ENCODE measurements at places on chromosomes 4 and X. TPM values are rescaled to one million over a fixed set of nuclear protein-coding genes. Genes with fewer than 3 reads are reported as not detected.

DNA sequence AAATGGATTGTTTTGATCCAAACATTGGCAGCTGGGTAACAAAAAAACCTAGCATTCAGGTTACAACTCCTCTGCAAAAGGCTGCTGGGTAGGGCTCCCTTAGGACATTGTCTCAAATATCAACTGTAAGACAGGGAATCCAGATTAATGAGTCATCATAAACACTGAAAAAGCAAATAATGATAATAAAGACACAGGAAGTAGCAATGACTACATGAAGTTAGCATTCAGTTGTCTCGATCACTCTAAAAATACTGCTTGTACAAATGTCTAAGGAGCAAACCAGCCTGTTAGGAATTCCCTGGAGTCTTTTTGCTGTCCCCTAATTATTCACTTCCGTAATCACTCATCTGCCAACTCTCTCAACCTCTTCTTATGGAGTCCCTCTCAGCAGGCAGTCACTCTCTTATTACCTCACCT lies 259.2 kb downstream of the GPC3 start:
- H3K27ac ChIP-seq: no peak overlapping the region
- H3K27me3 ChIP-seq: no peaks in the 10 kb centered on the region
- no peak for DNase-seq
- no peak overlapping the region for H3K4me3 ChIP-seq
- no peaks in the 10 kb centered on the region for H3K36me3 ChIP-seq
- no peaks in the 10 kb centered on the region for H3K4me1 ChIP-seq

GRCh38 chr4:149077181-149077580 lies 635.0 kb upstream of the NR3C2 start:
- H3K4me3 ChIP-seq: no peak overlapping the region
- H3K36me3 ChIP-seq: no peaks in the 10 kb centered on the region
- no peaks in the 10 kb centered on the region for H3K4me1 ChIP-seq
- no peak overlapping the region for H3K27ac ChIP-seq

DNA sequence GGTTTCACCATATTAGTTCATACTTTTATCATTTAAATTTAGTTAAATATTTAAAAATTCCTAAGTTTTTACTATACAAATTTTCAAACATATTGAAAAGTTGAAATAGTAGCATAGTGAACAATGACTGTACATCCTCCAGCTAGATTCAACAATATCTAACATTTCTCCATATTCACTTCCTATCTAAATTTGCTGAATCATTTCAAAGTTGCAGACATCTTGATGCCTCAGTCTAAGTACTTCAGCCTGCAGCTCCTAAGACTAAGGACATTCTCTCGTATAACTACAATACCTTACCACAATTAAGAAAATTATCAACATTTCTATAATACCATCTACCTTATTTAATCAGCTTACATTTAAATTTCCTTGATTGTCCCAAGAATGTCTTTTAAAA lies 132.7 kb downstream of the TMEM164 start:
- no peaks in the 10 kb centered on the region for H3K36me3 ChIP-seq
- H3K27me3 ChIP-seq: no peaks in the 10 kb centered on the region
- H3K4me1 ChIP-seq: no peaks in the 10 kb centered on the region
- no peak for DNase-seq
- no peak overlapping the region for H3K4me3 ChIP-seq

- H3K27me3 ChIP-seq: no peaks in the 10 kb centered on the region
- no peak for DNase-seq
- H3K4me1 ChIP-seq: peaks cover 9% of the 10 kb centered on the region
- H3K4me3 ChIP-seq: no peak overlapping the region
- H3K27ac ChIP-seq: no peak overlapping the region
- no peaks in the 10 kb centered on the region for H3K36me3 ChIP-seq
Observed at GRCh38 chr4:13922459-13922858, 294.9 kb upstream of the BOD1L1 start.

DNA sequence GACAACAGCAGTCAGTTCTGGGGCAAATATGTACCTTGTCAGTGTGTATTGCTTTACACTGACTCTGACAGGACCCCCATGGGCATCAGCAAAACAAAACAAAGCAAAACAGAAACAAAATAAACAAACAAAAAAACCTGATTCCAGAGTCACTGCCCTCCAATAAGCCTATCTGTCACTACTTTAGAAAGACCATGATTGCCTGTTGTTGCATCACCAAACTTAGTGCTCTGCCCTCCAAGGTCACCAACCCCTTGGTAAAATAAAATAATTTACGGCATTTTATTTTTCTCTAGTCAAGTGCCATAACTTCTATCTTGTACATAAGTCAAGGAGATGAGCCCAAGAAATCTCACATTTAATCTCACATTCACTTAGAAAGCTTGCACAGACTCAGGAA lies 120.9 kb upstream of the ADAMTS3 start:
- no peaks in the 10 kb centered on the region for H3K27me3 ChIP-seq
- H3K27ac ChIP-seq: no peak overlapping the region
- H3K4me1 ChIP-seq: no peaks in the 10 kb centered on the region
- H3K36me3 ChIP-seq: no peaks in the 10 kb centered on the region
- no peak for DNase-seq

DNA sequence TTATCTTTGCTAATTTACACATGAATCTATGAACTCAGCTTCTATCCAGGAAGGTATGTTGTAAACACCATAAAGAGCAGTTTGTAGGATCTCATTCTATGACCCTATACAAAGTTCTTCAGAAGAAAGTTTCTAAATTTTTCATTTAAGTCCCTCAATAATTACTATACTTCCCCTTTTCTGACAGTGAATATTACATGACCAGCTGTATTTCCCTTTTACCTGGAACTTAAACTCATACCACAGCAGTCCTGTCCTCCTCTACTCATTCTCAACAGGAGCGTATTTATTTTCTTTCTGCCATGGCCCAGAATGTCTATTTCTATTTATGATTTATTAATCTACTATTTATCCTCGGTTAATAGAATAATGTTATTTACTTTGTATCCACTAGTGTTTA lies 15.8 kb downstream of the RASGEF1B start:
- no peaks in the 10 kb centered on the region for H3K36me3 ChIP-seq
- H3K27ac ChIP-seq: no peak overlapping the region
- H3K27me3 ChIP-seq: no peaks in the 10 kb centered on the region
- DNase-seq: no peak

GRCh38 chrX:16002185-16002584 lies 121.2 kb upstream of the GRPR start:
- no peak for DNase-seq
- peaks cover 11% of the 10 kb centered on the region for H3K27me3 ChIP-seq
- H3K36me3 ChIP-seq: no peaks in the 10 kb centered on the region
- no peak overlapping the region for H3K27ac ChIP-seq
- H3K4me3 ChIP-seq: no peak overlapping the region

GRCh38 chr4:78069319-78069718 lies 12.2 kb downstream of the FRAS1 start:
- H3K36me3 ChIP-seq: no peaks in the 10 kb centered on the region
- H3K4me3 ChIP-seq: no peak overlapping the region
- no peaks in the 10 kb centered on the region for H3K4me1 ChIP-seq
- H3K27ac ChIP-seq: no peak overlapping the region

DNA sequence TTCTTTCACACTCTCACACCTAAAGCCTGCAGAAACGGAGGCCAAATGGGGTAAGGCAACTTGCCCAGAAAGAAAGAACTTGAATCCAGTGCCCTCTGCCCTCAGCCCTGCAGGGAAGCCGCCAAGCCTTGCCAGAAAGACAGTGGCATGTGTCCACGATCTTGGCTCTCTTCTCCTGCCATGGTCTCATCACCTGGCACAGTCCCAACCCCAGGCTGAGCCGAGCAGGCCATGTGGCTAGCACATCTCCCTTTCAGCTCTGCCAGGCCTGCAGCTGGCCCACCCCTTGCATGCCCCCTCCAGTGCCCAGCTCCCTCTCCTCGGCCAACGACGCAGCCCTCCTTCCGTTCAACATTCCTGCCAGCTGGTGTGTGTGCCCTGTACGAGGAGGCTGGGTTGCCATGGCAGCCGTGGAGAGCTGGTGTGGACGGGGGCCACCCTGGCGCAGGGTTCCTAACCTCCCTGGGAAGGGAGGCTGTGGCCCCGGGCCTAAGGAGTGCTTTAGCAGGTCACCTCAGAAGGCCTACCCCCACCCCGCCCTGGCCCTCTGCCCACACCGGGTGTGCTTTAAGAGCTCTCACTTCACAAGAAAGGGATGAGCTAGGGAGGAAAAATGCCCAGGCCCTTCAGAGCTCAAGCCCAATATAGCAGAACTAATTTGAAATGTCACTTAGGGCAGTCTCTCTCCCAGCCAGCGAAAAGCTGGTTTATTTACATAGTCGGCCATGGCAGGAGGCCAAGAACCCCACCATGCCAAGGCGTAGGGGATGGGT lies 73.0 kb upstream of the PJA1 start:
- no peaks in the 10 kb centered on the region for H3K4me1 ChIP-seq
- no peak for DNase-seq
- H3K4me3 ChIP-seq: no peak overlapping the region
- H3K27me3 ChIP-seq: peaks cover 22% of the 10 kb centered on the region
- no peak overlapping the region for H3K27ac ChIP-seq

- no peaks in the 10 kb centered on the region for H3K36me3 ChIP-seq
- DNase-seq: no peak
- H3K4me1 ChIP-seq: no peaks in the 10 kb centered on the region
- peaks cover 9% of the 10 kb centered on the region for H3K27me3 ChIP-seq
- no peak overlapping the region for H3K4me3 ChIP-seq
- no peak overlapping the region for H3K27ac ChIP-seq
Observed at GRCh38 chrX:40298069-40298468, 200.3 kb upstream of the BCOR start.

- no peak overlapping the region for H3K4me3 ChIP-seq
- H3K27me3 ChIP-seq: no peaks in the 10 kb centered on the region
- H3K36me3 ChIP-seq: no peaks in the 10 kb centered on the region
- H3K4me1 ChIP-seq: no peaks in the 10 kb centered on the region
- no peak overlapping the region for H3K27ac ChIP-seq
Observed at GRCh38 chrX:18927558-18927957, 56.4 kb downstream of the PHKA2 start.

DNA sequence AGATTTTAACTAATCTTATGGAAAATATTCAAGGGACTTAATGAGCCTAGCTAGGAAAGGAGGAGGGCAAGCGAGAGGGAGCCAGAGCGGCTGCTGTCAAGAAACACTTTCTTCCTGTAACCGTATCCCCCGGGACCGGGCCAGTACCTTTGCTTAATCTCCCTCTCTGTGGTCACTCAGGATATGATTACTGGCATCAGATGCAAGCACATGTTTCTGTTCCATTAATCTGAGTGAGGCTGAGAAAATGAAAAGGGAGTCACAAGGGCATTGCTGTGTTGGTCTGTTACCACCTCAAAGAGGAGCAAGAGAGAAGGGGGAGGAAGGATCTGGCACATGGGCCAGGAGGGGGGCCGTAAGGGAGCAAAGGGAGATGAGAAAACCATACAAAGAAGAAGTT lies 356.7 kb upstream of the GATB start:
- H3K4me1 ChIP-seq: no peaks in the 10 kb centered on the region
- no peak for DNase-seq
- no peak overlapping the region for H3K4me3 ChIP-seq
- H3K27ac ChIP-seq: no peak overlapping the region

DNA sequence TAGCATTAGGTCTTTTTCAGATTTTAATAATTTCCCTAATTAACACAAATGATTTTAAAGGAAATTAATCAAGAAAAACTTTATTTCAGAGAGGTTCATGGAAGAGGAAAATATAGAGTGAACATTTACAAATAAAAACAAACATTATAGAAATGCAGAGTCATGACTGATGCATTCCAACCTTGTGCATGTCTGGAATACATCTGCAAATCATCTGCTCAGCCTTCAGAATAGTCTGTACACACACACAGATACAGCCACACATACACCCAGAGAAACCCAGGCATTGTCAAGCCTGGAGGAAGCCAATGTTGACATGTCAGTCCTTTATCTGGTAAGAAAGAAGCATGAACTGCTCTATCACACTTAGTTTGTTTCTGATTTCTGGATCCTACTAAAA lies 61.3 kb upstream of the NFKB1 start:
- H3K27ac ChIP-seq: no peak overlapping the region
- no peaks in the 10 kb centered on the region for H3K4me1 ChIP-seq
- no peaks in the 10 kb centered on the region for H3K36me3 ChIP-seq
- H3K4me3 ChIP-seq: no peak overlapping the region
- H3K27me3 ChIP-seq: no peaks in the 10 kb centered on the region
- DNase-seq: no peak

DNA sequence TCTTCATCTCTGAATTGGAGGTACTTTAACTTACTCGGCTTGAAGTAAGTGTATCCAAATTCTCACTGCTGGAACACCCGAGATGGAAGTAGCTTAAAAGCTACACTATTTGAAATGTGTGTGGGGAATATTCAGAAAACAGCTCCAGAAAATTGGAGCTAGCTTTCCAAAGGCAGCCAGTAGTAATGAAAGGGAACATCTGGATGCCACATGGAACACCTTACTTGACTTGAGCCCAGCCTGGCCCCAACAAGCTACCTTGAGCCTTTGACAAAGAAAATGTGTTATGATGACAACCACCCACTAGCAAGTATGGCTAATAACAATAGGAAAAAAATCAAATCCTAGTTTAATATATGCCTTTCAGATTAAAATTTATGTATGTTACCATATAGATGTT lies 161.5 kb downstream of the PRDM5 start:
- H3K27me3 ChIP-seq: no peaks in the 10 kb centered on the region
- H3K4me1 ChIP-seq: no peaks in the 10 kb centered on the region
- H3K36me3 ChIP-seq: no peaks in the 10 kb centered on the region
- no peak overlapping the region for H3K4me3 ChIP-seq
- DNase-seq: no peak
- no peak overlapping the region for H3K27ac ChIP-seq

DNA sequence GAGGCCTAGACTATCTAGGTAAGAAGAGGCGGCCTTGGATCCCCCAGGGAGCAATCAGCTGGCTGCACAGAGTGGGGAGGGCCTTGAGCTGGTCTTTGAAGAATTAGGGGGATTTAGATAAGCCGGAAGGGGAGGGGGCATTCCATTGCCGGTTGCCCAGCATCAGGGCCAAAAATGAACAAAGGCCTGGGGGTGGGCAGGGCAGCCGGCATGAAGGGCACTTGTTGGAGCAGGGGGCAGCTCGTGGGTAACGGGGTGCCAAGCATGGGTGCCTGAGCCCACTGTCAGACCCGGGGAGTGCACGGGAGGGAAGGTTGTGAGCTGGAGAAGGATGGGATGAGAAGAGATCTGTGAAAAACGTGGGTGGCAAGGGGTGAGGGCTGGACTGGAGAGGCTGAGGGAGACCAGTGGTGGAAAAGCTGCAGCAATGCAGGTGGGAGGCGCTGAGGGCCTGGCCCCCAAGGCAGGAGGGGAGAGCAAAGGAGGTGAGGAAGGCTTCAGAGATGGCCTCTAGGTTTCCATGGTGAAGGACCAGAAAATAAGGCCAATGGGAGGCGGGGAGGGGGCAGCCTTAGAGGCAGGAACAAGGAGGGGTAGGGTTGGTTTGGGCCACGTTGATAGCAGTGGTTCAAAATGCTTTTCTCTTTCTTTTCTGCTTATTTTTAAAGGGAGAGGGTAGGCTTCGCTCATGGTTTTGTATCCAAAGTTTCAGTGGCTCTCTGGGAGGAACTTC lies 8.6 kb downstream of the KLF3 start:
- H3K36me3 ChIP-seq: no peaks in the 10 kb centered on the region
- H3K27ac ChIP-seq: peak overlapping the region; percentile 99
- peaks cover 89% of the 10 kb centered on the region for H3K4me1 ChIP-seq
- no peaks in the 10 kb centered on the region for H3K27me3 ChIP-seq

Gene IL2
- polyA plus RNA-seq: not detected

Gene DUX4
- not detected for polyA plus RNA-seq

Gene GLOD5
- not detected for polyA plus RNA-seq

Gene PCDH18
- 6.6 TPM for polyA plus RNA-seq

Gene LARP1B
- polyA plus RNA-seq: 7.4 TPM

Gene APBB2
- polyA plus RNA-seq: 12.4 TPM

Gene TFE3
- 45.6 TPM for polyA plus RNA-seq

Gene BMX
- 0.29 TPM for polyA plus RNA-seq

Gene MSX1
- polyA plus RNA-seq: 4.6 TPM

Gene FGG
- polyA plus RNA-seq: 11.2 TPM
